ENCODE measurements at places on chromosomes 1 and 21. TPM values are rescaled to one million over a fixed set of nuclear protein-coding genes. Genes with fewer than 3 reads are reported as not detected.

GFI1 gene
- 0.51 TPM for total RNA-seq

TLR5 gene
- total RNA-seq, result 10.5 TPM

- no peak for DNase-seq
Measured at GRCh38 chr1:79161077-79161476, 154.5 kb upstream of the ADGRL4 start.

DNA sequence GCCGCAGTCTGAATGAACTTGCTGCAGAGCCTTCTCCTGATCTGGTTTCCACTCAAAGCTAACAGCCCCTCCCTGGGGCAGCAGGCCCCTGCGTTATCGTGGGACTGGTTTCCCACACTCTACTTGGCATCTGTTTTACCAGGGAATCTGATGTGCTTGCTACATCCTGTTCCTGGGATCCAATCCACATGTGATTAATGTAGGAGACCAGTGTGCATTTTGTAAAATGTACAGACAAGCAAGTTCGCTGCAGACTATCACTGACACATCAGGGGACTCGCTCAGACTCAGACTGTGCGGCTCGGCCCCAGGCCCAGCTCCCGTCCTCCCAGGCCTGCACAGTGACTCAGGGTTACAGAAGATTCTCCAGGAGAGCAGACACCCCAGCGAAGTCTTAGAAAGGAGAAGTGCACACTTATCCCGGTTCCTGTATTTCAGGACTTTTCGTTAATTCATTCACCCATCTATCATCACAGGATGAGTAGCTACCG lies 340.1 kb downstream of the MATN1 start:
- no peak for DNase-seq

GRCh38 chr1:82934074-82934473 lies 1064.9 kb downstream of the TTLL7 start:
- DNase-seq, result no peak

PFDN2 gene
- 66.9 TPM for total RNA-seq

GRCh38 chr1:109790735-109791494 lies 27.2 kb upstream of the EPS8L3 start:
- DNase-seq, result peak; percentile 89

GRCh38 chr21:28489821-28490350 lies 502.8 kb downstream of the LTN1 start:
- DNase-seq, result no peak

DNA sequence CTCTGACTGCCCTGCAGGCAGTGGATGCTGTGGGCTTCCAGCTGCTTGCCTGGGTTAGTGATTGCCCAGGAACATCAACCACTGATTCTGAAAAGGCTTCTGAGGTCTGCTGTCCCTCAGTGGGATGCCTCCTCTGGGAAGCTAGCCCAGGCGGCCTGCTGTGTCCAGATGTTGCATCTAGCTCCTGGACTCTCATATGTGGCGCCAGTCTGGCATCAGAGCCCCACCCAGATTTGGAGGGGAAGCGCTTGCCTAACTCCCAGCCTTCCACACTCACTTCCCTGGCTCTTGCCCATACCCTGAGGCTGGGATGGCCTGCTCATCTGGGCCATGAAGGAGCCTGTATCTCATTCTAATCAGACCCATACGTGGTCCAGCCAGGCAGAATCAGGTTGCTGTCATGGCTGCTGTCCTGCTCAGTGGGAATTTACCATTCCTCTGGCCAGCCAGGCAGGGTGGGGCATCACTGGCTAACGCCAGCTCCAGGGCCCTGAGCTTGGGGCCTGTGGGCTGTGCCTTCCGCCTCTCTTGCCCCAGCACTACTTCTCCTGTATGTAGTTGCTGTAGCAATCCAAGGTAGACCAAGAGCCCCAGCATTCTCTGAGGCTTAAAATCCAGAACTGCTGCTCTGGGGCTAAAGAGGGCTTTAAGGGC lies 4.1 kb downstream of the CSF1 start:
- no peak for DNase-seq

GRCh38 chr1:110040548-110040947 lies 6.1 kb downstream of the STRIP1 start:
- DNase-seq, result no peak

- DNase-seq, result no peak
Measured at GRCh38 chr1:15155888-15156741, 2.6 kb downstream of the TMEM51 start.

DNA sequence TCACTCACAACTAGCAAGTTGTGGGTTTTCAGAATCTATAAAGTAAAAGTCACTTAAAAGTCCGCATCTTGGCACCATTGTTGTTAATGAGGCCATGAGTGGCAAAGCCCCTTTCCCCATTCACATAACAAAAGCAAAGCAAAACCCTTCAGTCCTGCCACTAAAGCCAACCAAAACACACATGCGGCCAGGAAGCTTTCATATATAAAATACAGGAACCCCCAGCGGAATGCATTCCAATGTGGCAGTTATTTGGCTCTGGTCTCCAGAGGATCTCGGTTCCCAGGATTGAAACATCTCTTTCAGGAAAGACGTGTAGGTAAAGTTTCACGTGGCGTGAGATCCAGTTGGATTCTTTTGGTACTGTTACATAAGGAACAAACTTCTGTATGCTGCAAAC lies 2.5 kb upstream of the LBR start:
- no peak for DNase-seq

Measured in mesenteric fat pad (tissue), 1 donor.